ENCODE measurements at places on chromosomes 7 and 10. TPM values are rescaled to one million over a fixed set of nuclear protein-coding genes. Genes with fewer than 3 reads are reported as not detected.

Gene CALHM3
- 0.63 TPM for total RNA-seq

Gene CHST3
- 36.1 TPM for total RNA-seq

Gene LAMB1
- 182 TPM for total RNA-seq

Gene TRPV5
- not detected for total RNA-seq

Gene DDC
- total RNA-seq = 1.6 TPM

Gene FRMD4A
- 6.0 TPM for total RNA-seq

Gene NUP205
- total RNA-seq = 53.0 TPM

Gene CPEB3
- total RNA-seq = 0.39 TPM

Gene UPK3B
- total RNA-seq = 17.4 TPM

Gene SLC13A1
- total RNA-seq = not detected

Gene OR2A42
- not detected for total RNA-seq

Gene TMEM196
- total RNA-seq = not detected

Gene MYO1G
- 0.09 TPM for total RNA-seq

Gene MACC1
- total RNA-seq = not detected

Data from A549 treated with CpdA at 1 μM for 4 hours (cell line).